Thoracic aorta (tissue), 2 donors: ENCODE measurements at places on chromosomes 12 and 14. TPM values are rescaled to one million over a fixed set of nuclear protein-coding genes. Genes with fewer than 3 reads are reported as not detected.

DNA sequence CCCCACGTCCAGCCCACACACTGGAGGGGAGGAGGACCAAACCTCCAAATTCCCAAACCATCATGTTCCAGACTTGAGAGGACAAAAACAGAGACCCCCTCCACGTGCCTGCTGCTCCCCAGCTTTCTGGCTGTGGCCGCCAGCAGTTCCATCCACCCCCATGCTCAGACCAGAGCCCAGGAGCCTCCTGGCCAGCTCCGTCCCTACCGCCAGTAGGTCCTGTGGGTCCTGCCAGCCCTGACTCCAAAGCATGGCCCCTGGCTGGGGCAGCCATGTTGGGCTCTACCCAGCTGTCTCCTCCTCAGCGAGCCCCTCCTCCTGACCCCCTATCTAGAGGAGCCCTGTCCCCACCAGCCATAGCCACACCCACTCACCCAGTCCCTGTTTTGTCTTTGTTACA lies 227.3 kb upstream of the RTL1 start:
- no peak for DNase-seq

- no peak for DNase-seq
Observed at GRCh38 chr14:57390806-57391516, 575 bp downstream of the NAA30 start.

- no peak for DNase-seq
Observed at GRCh38 chr12:56130876-56131275, 2.8 kb downstream of the ESYT1 start.

DNA sequence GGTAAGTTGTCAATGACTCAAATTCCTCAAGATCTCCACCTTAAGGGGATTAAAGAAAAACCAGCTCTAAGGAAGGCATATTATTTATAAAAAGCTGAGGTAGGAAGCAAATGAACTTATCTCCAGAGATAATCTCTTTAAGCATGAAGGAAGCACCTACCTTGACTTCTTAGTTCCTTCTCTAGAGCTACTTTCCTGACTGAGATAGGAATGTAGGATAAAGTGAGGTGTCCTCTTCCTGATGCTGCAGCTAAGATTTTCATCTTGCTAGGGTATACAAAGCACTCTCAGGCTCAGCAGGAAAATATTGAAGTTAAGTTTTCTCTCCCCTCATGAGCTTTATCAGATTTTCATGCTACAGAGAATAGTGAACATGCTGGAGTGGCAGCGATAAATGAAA lies 163.0 kb upstream of the E2F7 start:
- no peak for DNase-seq

Gene SLCO1B1
- total RNA-seq = not detected

Gene DBX2
- 0.27 TPM for total RNA-seq

Gene C1R
- 997 TPM for total RNA-seq

Gene FBLN5
- total RNA-seq = 824 TPM

DNA sequence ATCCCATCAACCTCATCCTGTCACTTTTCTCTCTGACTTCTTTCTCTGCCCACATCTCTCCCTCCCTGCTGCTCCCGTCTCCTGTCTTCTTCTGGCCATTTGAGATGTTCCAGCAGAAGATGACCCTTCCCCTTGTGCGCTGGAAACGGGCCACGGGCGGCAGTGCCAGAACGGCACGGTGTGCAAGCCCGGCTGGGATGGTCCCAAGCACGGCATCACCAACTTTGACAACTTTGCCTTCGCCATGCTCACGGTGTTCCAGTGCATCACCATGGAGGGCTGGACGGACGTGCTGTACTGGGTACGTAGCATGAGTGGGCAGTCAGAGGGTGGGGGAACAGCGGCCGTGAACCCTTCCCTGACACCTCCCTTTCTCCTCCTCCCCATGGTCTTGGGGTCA lies 301.7 kb upstream of the FKBP4 start:
- DNase-seq = no peak

Gene WASHC4
- total RNA-seq = 68.0 TPM

DNA sequence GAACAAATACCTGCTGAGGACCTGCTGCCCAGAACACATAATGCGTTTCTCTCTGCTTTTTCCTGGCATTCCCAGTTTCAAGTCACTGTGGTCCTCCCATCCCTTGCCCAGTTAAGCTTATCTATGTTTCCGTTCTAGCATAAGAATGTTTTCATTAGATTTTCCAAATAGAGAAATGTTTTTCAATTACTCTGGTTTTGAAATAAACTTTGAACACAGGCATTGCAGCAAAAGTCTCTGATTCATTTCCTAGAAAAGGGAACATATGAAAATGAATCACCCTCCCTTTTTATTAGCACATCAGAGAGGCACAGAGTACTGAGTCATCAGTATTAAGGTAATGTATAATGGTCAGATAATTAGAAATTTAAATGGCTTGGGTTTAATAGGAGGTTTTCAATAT lies 201.1 kb upstream of the TMEM260 start:
- DNase-seq = no peak

DNA sequence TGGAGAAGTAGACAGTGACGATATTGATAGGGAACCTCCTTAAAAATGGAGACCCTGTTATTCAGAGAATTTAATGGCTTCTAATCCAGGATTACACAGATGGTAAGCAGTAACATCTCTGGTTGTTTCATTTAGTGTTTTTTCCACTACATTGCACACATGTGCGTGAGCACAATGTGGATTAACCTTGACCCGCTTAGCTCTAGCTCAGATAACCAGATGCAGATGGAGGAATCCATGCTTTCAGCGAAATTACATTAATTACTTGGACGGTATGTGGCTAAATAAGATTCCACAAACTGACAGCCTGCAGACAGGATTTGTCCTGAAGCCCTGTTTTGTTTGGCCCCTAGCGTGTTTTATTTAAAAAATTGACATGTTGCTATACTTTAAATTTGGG lies 378.4 kb downstream of the CCDC91 start:
- no peak for DNase-seq

Gene DEGS2
- not detected for total RNA-seq

DNA sequence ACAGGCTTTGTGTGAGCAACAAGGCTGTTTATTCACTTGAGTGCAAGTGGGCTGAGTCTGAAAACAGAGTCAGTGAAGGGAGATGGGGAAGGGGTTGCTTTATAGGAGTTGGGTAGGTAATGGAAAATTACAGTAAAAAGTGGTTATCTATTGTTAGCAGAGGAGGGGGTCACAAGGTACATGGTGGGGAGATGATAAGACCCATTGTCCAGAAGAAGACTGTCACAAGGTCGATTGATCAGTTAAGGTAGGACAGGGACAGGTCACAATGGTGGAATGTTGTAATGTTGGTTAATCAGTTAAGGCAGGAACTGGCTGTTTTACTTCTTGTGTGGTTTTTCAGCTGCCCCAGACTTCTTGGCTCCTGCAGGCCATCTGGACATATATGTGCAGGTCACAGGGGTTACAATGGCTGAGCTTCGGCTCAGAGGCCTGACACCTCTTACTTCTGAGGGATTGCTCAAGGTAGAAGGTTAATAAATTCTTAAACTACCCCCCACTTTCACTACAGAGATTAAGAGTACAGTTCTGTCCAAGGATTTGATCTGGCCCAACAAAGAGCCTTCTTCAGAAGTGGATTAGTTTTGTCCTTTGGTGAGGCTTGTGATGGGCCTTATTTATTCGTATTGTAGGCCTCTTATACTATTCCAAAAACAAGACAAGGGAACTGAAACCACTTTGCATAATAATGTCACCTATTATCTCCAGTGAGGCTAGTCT lies 13.8 kb upstream of the DHRS4 start:
- DNase-seq = no peak

GRCh38 chr14:65103150-65103760 lies 938 bp upstream of the MAX start:
- no peak for DNase-seq

Gene OR6C4
- not detected for total RNA-seq

- DNase-seq = no peak
Observed at GRCh38 chr12:94597268-94597667, 53.1 kb downstream of the TMCC3 start.

DNA sequence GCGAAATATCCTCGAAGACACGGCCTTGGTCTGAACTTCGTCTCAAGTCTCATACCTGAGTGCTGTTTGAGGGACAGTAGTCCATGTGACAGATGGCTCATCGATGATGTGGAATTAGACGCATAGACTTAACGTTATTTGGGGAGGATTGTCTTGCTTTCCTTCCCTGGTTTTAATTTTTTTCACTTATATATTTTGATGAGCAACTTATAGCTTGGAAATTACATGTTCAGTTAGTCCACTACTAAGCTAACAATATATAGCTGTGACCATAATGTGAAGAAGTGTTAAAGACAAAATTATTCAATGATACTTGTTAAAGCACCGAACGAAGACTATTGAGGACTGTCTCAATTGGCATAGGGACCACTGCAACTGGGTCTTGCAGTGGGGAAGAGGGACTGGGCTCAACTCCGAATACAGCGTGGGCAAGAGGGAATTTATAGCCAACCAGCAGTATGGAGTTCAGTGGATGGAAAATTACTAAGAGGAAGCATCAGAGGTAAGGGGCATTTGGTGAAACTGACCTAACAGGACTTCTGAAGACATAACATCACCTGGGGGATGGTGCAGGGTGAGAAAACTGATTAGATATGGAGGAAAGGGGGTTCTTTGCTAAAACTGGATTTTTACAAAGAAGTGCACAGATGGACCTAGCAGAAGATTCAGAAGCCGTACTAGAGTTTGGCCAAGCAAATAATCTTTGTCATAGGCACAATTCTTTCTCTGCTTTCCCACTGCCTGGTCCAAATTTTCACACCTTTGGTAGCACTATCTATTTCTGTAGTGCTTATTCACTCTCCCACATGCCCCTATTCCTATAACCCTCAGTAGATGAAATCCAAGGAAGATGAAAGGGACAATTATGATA lies 910 bp upstream of the TM7SF3 start:
- no peak for DNase-seq

DNA sequence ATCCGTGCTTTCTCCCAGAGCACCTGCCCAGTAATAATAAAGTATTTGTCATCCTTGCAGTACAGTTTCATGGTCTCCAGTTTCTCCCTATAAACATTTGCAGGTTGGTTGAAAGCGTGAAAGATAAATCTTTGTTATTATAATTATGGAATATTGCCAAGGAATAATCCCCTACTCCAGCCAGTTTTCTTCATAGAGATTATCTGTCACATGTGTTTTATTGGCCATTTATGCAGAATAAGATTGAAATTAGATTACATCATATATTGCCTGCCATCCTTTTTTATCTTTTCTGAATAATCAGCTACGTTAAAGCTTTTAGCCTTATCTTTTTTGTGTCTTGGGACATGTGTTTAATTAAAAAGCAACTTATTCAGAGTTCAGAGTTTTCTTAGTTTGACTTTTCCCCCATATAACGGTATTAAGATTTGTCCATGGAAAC lies 168.0 kb downstream of the KICS2 start:
- DNase-seq = no peak

DNA sequence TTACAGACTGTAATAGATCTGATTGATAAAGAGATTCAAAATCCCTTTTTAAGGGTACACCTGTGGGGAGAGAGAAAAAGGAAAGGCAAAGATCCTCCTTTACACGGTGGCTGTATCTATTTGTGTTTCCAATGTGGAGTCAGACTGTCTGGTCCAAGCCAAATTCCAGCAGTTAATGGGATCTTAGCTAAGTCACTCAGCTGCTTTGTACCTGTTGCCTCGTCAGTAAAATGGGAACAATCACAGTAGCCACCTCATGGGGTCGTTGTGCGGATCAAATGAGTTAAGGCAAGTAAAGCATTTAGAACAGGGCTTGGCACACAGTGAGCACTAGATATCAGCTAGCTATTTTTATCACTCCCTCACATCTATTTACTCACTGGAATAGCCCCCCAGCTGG lies 46.9 kb downstream of the EFCAB11 start:
- DNase-seq = no peak

- DNase-seq = no peak
Observed at GRCh38 chr12:67358781-67359338, 89.7 kb downstream of the CAND1 start.

Gene MGP
- 9,983 TPM for total RNA-seq

Gene FOXN4
- not detected for total RNA-seq

- DNase-seq = no peak
Observed at GRCh38 chr14:23883684-23884540, 69.7 kb upstream of the DHRS4 start.

DNA sequence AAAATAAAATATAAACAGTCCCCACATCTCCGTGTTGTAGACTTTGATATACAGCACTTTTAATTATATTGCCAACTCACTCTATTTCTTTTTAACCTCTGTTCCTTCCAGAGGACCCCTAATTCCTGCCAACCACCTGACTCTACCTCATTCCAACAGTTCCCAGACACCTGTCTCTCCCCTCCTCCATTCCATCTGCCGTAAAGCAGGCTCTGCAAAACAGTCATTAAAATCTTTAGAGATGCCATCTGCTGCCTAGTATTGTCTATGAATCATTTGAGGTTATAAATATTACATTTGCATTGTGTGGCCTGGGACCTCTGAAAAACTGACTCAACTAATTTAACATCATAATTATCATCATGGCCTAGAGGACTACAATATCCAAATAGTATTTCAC lies 148.8 kb upstream of the DCN start:
- DNase-seq = no peak

DNA sequence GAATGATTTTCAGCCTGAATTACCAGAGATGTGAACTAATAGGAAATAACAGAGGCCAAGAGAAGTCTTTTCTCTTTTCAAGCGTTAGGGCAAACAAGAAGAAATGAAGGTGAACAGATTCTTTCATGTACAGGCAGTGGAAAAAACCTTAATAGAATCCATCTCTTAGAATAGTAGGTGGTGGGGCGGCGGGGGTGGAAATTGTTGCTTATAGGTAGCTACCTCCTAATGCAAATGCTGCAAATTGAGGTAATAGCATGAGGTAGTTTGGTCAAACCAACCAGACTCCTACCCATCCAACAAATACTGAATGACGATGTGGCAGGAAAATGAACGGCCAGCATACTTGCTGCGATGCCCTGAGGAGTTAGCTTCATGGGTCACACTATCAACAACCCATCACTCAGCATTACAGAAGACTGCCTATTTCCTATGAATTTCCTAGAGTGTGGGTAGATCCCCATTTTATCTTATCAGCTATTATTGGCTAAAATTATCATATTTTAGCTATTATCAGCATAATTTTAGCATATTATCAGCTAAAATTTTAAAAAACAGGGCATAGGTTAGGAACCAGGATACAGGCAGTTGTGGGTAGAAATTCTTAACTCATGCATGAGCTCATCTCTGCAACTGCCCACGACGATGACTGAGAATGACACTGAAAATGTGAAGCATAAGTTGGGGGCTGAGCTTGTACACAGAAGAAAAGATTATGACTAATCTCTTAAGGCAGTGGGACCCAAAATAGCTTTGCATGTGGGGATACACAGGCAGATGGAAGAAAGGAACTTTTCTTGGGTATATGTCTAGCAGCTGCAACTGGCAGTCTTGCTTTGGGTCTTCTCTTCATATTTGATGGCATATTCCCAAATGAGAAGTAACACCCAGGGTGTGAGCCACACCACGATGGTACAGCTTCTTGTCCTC lies 68.7 kb downstream of the NIN start:
- DNase-seq = no peak
